Fibroblast of upper back skin (primary cell): ENCODE measurements at places on chromosomes 16 and 17.

DNA sequence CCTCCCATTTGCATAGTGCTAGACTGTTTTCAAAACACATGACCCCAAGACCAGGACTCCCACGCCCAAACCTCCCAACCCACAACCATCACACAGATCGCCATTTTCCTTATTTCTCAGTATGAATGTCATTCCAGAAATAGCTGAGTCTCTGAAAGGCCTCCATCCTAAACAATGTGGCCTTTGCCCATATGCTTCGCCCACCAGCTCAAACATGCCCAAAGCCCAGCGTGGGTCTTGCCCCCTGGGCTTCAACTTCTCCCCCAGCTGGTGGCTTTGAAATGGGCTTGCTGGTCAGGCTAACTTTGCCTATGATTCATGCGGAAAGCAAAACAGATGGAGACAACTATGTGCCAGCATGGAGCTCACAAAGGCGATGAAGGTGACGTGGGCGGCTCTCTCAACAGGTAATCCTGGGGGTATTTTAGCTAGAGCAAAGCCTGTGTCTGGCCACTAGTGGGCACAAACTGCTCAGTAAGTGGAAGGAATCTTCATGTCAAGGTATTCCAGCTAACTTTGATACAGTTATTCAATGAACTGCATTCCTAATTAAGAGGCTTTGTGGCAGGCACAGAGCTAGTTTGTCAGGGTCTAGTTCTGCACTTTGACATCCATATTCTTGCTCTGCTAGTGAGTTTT, 17.1 kb downstream of the PMP22 start:
- DNase-seq: no peak

GRCh38 chr17:76879254-76879653, 11.1 kb downstream of the MGAT5B start:
- DNase-seq: no peak

DNA sequence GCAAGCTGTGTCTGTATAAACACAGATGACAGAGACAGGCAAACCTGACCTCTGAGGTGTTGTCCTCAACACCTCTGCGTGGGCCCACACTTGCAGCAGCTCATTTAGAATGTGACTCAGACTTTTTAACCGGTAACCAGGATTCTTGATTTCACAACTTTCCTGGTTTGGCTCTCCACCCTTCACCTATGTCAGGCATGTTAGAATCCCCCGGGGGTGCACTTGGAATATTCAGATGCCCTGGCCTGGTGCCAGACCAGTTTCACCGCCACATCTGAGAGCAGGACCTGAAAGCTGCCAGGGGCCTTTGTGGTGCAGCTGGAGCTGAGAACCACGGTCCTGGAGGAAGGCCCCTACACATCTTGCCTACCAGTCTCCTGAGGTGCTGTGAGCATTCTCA, 4.8 kb downstream of the DHODH start:
- peak; percentile 55 for DNase-seq

- no peak for DNase-seq
These were observed 393.0 kb downstream of the HAPSTR1 start for GRCh38 chr16:9484426-9484825.

DNA sequence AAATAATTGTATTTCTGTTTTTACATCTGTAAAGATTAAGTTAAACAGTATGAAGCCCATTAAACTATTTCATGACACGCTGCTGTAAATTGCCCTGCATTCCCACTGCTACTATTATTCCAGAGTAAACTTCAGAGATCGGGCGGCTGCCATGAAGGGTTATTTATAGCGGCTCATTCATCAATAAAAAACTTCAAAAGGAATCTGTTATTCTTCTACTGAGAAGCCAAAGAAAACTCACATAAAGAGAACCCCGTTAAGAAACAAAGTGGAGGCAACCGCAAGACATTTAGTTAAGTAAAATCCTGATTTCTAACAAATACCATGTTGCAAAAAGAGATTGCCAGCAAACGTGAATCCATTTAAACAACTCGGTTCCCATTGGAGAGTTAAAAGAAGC, 16.4 kb downstream of the FOXL1 start:
- DNase-seq: peak; percentile 65

GRCh38 chr17:68516732-68517131, 4.5 kb downstream of the PRKAR1A start:
- DNase-seq: no peak
